ENCODE measurements at places on chromosomes 12 and 14. TPM values are rescaled to one million over a fixed set of nuclear protein-coding genes. Genes with fewer than 3 reads are reported as not detected.

Gene SYNE3
- 3.4 TPM for total RNA-seq

Gene FERMT2
- 14.4 TPM for total RNA-seq

Gene NTS
- not detected for total RNA-seq

Gene DHRS4
- total RNA-seq: 12.2 TPM

Gene SOAT2
- not detected for total RNA-seq

DNA sequence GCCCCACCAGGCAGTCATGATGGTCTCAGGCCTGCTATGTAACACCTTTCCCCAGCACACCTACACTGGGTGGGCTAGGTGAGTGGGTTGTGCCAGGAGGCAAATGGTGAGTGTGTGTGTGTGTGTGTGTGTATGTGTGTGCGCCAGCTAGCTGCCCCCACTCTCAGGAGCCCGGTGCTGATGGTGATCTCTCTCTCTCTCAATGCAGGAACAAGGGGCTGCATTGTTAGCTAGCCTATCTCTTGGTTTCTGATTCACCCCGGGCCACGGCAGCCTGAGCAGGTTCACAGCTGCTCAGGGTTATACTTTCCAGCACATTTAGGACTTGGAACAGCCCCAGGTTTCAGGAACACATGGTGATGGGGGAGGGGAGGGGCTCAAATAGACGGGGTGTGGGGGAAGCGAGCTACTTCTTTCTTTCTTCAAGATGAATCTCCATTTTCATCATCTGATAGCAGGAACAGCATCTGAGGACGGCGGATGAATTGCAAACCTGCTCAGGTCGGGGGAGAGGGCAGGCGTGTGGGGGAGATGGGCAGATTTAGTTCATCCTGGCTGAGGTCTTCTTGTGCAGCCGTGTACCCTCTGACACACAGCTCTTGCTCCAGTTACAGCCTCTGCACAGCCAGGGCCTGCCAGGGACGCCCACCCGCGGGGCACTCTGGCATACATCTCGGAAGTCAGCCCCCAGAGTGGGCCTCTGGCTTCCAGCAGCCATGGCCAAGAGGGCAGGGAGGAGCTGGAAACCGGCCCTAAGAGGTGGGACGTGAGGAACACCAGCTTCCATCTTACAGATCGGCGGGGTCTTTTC, 137.6 kb downstream of the ZFP36L1 start:
- no peak overlapping the region for H3K4me3 ChIP-seq
- H3K27ac ChIP-seq: peak overlapping the region; percentile 33
- no peaks in the 10 kb centered on the region for H3K36me3 ChIP-seq

DNA sequence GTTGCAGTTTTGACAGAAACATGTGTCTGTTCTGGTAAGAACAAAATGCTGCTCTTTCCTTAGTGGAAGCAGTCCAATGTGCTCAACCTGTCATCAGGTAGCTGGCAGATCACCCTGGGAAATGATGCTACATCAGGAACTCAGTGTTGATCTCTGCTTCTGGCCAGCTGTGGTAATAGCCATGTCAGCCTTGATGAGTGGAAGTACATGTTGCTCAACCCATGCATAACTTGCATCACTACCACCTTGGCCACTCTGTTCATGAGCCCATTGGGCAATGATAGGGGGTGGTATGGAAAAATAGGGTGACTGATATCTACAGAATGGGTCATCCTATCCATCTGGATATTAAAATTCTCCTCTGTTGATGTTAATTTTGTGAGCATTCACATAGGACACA, 411.0 kb downstream of the C12orf50 start:
- DNase-seq: no peak
- no peaks in the 10 kb centered on the region for H3K4me1 ChIP-seq
- H3K36me3 ChIP-seq: no peaks in the 10 kb centered on the region
- H3K4me3 ChIP-seq: no peak overlapping the region
- H3K27me3 ChIP-seq: no peaks in the 10 kb centered on the region
- H3K27ac ChIP-seq: no peak overlapping the region

GRCh38 chr14:68886109-68886434, 93.0 kb downstream of the ACTN1 start:
- H3K27ac ChIP-seq: no peak overlapping the region
- no peak overlapping the region for H3K4me3 ChIP-seq
- peaks cover 12% of the 10 kb centered on the region for H3K36me3 ChIP-seq

GRCh38 chr12:92208613-92209121, 63.0 kb upstream of the BTG1 start:
- H3K4me3 ChIP-seq: no peak overlapping the region
- no peak for DNase-seq
- H3K4me1 ChIP-seq: no peaks in the 10 kb centered on the region
- no peaks in the 10 kb centered on the region for H3K36me3 ChIP-seq

- H3K4me1 ChIP-seq: no peaks in the 10 kb centered on the region
- H3K4me3 ChIP-seq: no peak overlapping the region
- H3K36me3 ChIP-seq: no peaks in the 10 kb centered on the region
- H3K27me3 ChIP-seq: no peaks in the 10 kb centered on the region
These were observed 81.5 kb upstream of the PLEKHG7 start for GRCh38 chr12:92621312-92621711.

GRCh38 chr12:47078086-47078395, 1.4 kb upstream of the PCED1B start:
- H3K4me1 ChIP-seq: no peaks in the 10 kb centered on the region
- DNase-seq: no peak
- no peak overlapping the region for H3K4me3 ChIP-seq

- H3K27ac ChIP-seq: no peak overlapping the region
- DNase-seq: no peak
- H3K4me3 ChIP-seq: no peak overlapping the region
These were observed 72.3 kb downstream of the PTPN21 start for GRCh38 chr14:88482524-88482923.

GRCh38 chr14:102593061-102593824, 794 bp downstream of the RCOR1 start:
- peaks cover 18% of the 10 kb centered on the region for H3K4me1 ChIP-seq
- DNase-seq: peak; percentile 58
- no peaks in the 10 kb centered on the region for H3K36me3 ChIP-seq
- peak overlapping the region; percentile 93 for H3K27ac ChIP-seq
- H3K27me3 ChIP-seq: no peaks in the 10 kb centered on the region
- H3K4me3 ChIP-seq: peak overlapping the region; percentile 81

DNA sequence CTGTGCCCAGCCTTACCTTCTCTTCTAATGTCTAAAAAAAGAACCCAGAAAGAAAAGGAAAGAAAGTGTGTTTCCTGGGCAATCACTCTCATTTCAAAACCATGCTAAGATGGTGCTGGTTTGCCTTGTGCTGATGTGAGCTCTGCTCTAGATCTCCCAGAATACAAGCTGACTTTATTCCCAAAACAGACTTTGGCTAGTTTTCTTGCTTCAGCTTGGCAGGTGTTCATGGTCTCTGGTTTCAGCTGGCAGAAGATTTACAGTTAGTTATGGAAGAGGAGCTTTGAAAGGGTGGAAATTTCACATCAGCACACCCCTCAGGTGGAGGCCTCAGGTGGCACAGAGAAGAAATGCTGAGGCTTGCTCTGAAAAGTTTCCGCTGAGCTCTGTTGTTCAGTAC, 34.4 kb downstream of the PPP1R36 start:
- H3K27ac ChIP-seq: no peak overlapping the region
- H3K36me3 ChIP-seq: no peaks in the 10 kb centered on the region
- no peak overlapping the region for H3K4me3 ChIP-seq

- no peak for DNase-seq
- H3K4me1 ChIP-seq: peaks cover 17% of the 10 kb centered on the region
- H3K4me3 ChIP-seq: no peak overlapping the region
- H3K36me3 ChIP-seq: no peaks in the 10 kb centered on the region
These were observed 14.0 kb downstream of the ATF7IP start for GRCh38 chr12:14379508-14379907.

- no peaks in the 10 kb centered on the region for H3K36me3 ChIP-seq
- H3K4me3 ChIP-seq: no peak overlapping the region
- H3K27me3 ChIP-seq: no peaks in the 10 kb centered on the region
These were observed 200.0 kb downstream of the FOXG1 start for GRCh38 chr14:28966416-28967233.

GRCh38 chr14:57168138-57168679, 100.5 kb downstream of the EXOC5 start:
- H3K4me3 ChIP-seq: no peak overlapping the region
- H3K27ac ChIP-seq: no peak overlapping the region
- no peaks in the 10 kb centered on the region for H3K27me3 ChIP-seq
- H3K4me1 ChIP-seq: no peaks in the 10 kb centered on the region

DNA sequence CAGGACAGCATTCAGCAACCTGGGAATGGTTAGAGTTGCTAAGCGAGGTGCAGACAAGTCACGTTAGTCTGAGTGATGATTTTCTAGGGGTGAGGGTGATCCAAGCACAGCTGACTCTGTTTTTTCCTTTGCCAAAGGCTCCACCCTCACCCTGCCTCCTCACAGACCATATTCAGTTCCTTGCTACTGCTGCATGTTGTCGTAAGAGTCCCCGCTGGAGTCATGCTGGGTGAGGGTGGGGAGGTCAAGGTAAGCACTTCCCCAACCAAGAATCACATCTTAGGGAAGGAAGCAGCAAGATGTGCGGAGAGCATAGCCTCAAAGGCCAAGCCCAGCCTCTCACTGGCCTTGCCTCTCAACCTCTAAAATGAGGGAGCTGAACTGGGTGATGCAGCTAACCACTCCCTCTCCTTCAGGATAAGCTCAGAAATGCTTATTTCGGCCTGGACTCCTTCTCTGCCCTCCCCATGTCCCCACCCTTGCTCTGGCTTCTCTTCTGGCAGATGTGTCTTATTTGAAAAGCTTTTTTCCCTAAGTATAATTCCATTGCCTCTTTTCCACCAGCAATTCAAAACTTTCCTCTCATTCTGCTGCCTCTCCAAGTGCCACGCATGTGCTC, 66.9 kb upstream of the ACTN1 start:
- H3K27me3 ChIP-seq: no peaks in the 10 kb centered on the region
- H3K27ac ChIP-seq: peak overlapping the region; percentile 50
- H3K36me3 ChIP-seq: no peaks in the 10 kb centered on the region
- H3K4me3 ChIP-seq: no peak overlapping the region
- DNase-seq: no peak
- peaks cover 6% of the 10 kb centered on the region for H3K4me1 ChIP-seq

GRCh38 chr14:105153331-105153731, 15.2 kb downstream of the JAG2 start:
- peak; percentile 49 for DNase-seq
- no peaks in the 10 kb centered on the region for H3K36me3 ChIP-seq
- H3K27ac ChIP-seq: no peak overlapping the region
- H3K4me3 ChIP-seq: no peak overlapping the region

GRCh38 chr12:50013361-50014147, 11.7 kb downstream of the RACGAP1 start:
- no peaks in the 10 kb centered on the region for H3K27me3 ChIP-seq
- H3K4me3 ChIP-seq: no peak overlapping the region
- H3K27ac ChIP-seq: no peak overlapping the region
- no peak for DNase-seq
- H3K4me1 ChIP-seq: no peaks in the 10 kb centered on the region

DNA sequence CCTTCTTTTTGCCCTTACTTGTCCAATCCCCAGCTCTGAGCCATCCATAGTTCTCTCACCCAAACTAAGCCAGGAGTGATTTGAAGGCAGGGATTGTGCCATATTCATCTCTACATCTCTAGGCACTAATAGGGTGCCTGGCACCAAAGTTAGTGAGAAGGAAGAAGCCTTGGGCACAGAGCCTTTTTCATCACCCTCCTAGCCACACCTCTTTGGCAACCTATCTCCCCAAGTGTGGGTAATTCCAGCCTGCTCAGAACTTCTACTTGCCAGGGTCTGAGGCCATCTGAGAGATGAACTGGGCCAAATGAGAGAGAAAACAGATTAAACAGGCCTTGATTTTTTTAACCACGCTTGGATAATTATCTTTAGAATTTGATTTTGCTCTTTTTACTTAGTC, 61.3 kb downstream of the PHLDA1 start:
- no peaks in the 10 kb centered on the region for H3K36me3 ChIP-seq
- no peak for DNase-seq
- no peak overlapping the region for H3K27ac ChIP-seq
- H3K4me3 ChIP-seq: no peak overlapping the region

- no peak overlapping the region for H3K4me3 ChIP-seq
- H3K4me1 ChIP-seq: no peaks in the 10 kb centered on the region
- H3K27ac ChIP-seq: no peak overlapping the region
- DNase-seq: no peak
- H3K27me3 ChIP-seq: no peaks in the 10 kb centered on the region
These were observed 84.2 kb downstream of the AACS start for GRCh38 chr12:125149160-125150108.

DNA sequence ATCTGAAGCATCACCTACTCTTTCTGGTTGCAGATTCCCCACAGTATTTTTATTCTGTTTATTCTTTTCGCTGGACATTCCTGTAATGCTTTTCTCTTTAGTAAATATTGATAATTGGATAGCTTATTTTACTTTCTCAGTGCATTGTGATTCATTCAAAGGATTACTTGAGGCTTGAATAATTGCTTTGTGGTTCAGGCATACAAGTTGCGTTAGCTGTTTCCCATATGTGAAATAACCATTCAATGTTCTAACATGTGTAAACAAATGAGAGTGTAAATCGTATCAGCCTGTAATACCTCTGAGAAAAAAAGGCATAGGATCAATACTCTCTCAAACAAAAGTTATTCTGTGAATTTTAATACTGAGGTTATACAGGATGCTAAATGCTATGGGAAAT, 1004.2 kb upstream of the SEL1L start:
- H3K4me1 ChIP-seq: no peaks in the 10 kb centered on the region
- no peak for DNase-seq
- no peaks in the 10 kb centered on the region for H3K36me3 ChIP-seq

- peak; percentile 23 for DNase-seq
- no peaks in the 10 kb centered on the region for H3K27me3 ChIP-seq
- H3K4me3 ChIP-seq: no peak overlapping the region
- H3K36me3 ChIP-seq: no peaks in the 10 kb centered on the region
- no peak overlapping the region for H3K27ac ChIP-seq
These were observed 12.4 kb downstream of the MGST1 start for GRCh38 chr12:16359512-16360491.

DNA sequence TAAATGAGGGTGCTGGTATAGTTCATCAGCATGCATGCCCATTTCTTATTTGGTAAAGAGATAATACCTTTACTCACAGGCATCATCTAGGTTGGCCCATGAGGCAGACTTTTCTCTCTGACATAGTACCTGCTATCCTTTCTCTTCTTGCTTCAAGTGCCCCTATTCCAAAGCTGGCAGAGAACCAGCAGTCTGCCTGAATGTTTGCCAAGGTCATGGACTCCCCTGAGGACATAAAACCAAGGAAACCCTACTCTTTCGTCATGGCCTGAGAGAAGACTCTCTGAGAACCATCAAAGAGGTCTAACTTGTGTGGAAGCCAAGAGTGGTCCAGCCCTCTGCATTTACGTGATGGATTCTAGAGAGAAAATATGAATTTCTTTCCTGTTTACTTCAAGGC, 11.9 kb downstream of the PPP1R36 start:
- H3K36me3 ChIP-seq: no peaks in the 10 kb centered on the region
- no peak overlapping the region for H3K27ac ChIP-seq
- H3K4me3 ChIP-seq: no peak overlapping the region
- H3K4me1 ChIP-seq: no peaks in the 10 kb centered on the region
- DNase-seq: no peak

All from pancreas (tissue), 10 donors.